NCI-H226 (cell line): ENCODE measurements at places on chromosomes 7 and 10.

DNA sequence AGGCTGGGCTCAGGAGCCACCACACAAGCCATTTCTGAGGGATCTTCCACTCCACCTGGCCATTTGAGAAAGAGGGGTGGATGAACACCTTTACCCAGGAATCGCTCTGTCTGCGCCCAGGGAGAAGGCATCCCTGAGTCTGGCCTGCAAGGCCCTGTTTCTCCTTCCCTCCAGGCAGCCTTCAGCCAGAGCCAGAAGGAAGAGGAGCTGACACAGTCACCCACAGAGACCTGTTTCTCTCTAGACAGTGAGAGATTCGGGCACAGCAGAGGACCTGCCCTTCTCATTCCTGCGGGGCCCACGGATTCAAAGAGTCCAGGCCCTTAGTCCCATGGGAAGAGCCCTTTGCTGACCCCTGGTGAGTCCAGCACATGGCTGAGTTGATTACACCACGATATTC lies 127.5 kb upstream of the TNS3 start:
- no peak for DNase-seq

DNA sequence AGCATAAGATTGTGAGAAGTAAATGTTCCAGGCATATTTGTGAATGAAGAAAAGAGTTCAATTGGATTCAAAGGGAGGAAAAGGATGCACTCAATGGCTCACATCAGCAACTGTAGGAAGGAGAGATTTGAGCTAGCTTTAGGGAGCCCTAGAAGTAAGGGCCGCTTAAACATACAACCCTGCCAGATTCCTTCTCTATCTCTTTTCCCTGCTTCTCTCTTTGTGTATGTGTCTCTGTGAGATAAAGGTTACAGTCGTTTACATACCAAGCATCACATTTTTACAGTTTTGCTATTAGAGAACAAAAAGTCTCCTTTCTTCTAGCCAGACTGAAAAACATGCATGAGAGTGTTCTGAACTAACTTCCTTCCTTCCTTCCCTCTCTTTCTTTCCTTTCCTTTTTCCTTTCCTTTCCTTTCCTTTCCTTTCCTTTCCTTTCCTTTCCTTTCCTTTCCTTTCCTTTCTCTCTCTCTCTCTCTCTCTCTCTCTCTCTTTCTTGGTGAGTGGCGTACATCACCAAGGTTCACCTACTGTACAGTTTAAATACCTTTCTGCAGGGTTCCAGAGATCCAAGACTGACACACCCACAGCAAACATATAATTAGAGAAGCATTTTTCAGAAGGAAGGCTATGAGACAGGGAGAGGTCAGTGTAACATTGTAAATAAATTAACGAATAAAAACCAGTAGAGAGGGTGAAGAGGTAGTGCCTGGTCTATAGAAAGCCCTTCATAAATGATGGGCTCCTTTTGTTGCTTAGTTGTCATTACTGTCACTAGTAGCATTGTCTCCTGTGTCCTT lies 240.4 kb downstream of the ARL4A start:
- DNase-seq = no peak

- DNase-seq = no peak
These were observed 39.3 kb downstream of the OGDH start for GRCh38 chr7:44645696-44646095.

DNA sequence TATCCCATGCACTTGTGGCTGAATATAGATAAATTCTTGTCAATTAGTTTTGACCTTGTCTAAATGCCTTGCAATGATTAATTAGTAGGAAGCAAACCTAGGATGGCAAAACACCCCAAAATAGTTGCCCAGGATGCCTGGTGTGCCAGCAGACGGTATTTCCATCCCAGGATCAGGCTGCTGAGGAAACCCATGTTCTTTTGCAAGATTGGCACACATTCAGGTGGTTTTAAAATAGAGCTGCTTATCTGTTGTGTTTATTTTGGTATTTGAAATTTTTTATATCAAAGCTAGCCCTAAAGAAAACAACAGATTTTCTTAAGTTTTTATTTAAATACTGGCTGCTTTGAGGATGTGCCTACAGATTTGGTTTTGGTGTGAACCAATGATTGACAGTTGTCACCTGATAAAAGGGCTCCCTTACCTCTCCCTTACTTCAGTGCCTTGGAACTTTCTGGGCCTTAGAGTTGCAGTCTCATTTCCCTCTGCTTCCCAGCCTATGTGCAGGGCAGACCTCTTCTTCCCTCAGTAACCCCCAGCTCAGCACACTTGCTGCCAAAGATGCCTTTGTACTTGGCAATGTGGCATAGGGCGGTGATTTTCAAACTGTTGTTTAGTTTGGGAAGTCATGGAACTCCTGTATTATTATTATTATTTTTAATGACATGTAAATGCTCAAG lies 54.0 kb downstream of the CCNY start:
- DNase-seq = no peak

GRCh38 chr7:75563171-75563570 lies 71.1 kb downstream of the SPDYE5 start:
- DNase-seq = no peak
